Left lobe of liver (tissue), 2 donors: ENCODE measurements at places on chromosomes 6 and 20. TPM values are rescaled to one million over a fixed set of nuclear protein-coding genes. Genes with fewer than 3 reads are reported as not detected.

DNA sequence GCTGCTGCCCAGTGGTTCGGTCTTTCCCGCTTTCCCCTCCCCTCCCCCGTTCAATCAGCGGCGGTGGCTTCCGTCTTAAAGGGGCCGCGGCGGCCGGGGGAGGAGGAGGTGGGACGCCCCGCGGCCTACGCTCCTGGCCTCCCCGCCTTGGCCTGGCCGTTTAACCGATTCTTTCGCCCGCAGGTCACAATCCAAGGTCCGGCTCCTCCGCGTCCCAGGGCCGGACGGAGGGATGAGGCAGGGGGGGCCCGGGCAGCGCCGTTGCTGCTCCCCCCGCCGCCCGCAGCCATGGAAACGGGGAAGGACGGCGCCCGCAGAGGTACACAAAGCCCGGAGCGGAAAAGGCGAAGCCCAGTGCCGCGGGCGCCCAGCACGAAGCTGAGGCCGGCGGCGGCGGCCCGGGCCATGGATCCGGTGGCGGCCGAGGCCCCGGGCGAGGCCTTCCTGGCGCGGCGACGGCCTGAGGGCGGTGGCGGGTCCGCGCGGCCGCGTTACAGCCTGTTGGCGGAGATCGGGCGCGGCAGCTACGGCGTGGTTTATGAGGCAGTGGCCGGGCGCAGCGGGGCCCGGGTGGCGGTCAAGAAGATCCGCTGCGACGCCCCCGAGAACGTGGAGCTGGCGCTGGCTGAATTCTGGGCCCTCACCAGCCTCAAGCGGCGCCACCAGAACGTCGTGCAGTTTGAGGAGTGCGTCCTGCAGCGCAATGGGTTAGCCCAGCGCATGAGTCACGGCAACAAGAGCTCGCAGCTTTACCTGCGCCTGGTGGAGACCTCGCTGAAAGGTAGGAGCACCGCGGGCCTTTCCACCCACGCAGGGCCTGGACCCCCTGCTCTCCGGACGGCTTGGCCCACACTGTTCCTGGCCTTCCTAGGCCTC lies 1.2 kb downstream of the STK35 start:
- DNase-seq: peak; percentile 90

DNA sequence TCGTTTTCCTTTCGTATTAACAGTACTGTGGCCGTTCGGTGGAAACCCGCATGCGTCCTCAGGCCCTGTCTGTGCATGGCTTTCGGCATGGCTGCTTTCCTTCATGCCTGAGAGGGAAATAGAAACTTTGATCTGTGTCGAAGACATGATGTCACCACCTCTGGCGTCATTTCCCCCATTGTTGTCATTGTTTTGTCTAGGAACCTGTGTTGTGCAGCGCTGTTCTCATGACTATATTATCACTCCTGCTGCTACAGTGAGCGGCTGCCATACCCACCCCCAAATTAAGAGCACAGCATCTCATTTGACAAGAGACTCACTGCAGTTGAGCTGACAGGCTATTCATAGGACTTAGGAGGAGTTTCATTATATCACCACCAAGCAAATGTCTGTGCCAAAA lies 172.3 kb downstream of the TMEM242 start:
- no peak for DNase-seq

GRCh38 chr20:18223409-18223808 lies 64.9 kb upstream of the ZNF133 start:
- DNase-seq: no peak

- DNase-seq: no peak
Observed at GRCh38 chr6:83047065-83047754, 18.4 kb downstream of the UBE3D start.

GRCh38 chr20:45087097-45087790 lies 13.7 kb downstream of the KCNS1 start:
- DNase-seq: no peak

DNA sequence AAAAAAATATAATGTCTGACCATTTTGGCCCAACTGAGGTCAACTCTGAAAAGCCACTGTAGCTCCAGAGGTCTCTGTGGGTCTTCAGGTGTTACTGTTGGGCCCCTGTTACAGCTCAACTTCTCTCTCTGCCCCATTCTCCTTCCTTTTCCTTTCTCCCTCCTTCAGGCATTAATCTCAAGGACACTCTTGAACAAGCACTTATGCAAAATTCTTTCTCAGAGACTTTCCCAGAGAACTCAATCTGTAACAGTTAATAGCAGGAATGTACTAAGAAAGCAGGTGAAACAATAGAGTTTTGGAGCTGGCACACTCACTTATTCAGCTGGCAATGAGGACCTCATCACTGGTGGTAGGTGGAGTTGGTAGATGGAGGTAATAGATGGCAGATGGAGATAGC lies 31.9 kb upstream of the SLC22A3 start:
- no peak for DNase-seq

- DNase-seq: no peak
Observed at GRCh38 chr6:95784019-95784418, 206.7 kb downstream of the MANEA start.

The TRMT11 gene
- 11.6 TPM for total RNA-seq

The FRK gene
- total RNA-seq: 12.6 TPM

The GPR6 gene
- not detected for total RNA-seq
